ENCODE measurements at places on chromosomes 5 and 9. TPM values are rescaled to one million over a fixed set of nuclear protein-coding genes. Genes with fewer than 3 reads are reported as not detected.

CDC20B gene
- 0.53 TPM for total RNA-seq

NKD2 gene
- 6.5 TPM for total RNA-seq

EQTN gene
- not detected for total RNA-seq

SPINK13 gene
- total RNA-seq, result not detected

DNA sequence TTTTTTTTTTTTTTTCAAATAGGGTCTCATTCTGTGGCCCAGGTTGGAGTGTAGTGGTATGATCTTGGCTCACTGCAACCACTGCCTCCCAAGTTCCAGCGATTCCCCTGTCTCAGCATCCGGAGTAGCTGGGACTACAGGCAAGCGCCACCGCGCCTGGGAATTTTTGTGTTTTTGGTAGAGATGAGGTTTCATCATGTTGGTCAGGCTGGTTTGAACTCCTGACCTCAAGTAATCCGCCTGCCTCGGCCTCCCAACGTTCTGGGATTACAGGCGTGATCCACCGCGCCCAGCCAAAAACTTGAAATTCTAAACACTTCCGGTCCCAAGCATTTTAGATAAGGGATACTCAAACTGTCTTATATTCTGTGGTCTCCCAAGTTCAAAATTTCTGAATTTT is 718.9 kb upstream of the MEF2C start:
- H3K4me3 ChIP-seq, result no peak overlapping the region
- no peak overlapping the region for H3K27ac ChIP-seq
- DNase-seq, result no peak
- no peaks in the 10 kb centered on the region for H3K27me3 ChIP-seq
- no peaks in the 10 kb centered on the region for H3K36me3 ChIP-seq
- no peaks in the 10 kb centered on the region for H3K4me1 ChIP-seq

- H3K27me3 ChIP-seq, result no peaks in the 10 kb centered on the region
- H3K36me3 ChIP-seq, result no peaks in the 10 kb centered on the region
- H3K27ac ChIP-seq, result no peak overlapping the region
Measured at GRCh38 chr5:51632793-51633192, 249.5 kb downstream of the ISL1 start.

DNA sequence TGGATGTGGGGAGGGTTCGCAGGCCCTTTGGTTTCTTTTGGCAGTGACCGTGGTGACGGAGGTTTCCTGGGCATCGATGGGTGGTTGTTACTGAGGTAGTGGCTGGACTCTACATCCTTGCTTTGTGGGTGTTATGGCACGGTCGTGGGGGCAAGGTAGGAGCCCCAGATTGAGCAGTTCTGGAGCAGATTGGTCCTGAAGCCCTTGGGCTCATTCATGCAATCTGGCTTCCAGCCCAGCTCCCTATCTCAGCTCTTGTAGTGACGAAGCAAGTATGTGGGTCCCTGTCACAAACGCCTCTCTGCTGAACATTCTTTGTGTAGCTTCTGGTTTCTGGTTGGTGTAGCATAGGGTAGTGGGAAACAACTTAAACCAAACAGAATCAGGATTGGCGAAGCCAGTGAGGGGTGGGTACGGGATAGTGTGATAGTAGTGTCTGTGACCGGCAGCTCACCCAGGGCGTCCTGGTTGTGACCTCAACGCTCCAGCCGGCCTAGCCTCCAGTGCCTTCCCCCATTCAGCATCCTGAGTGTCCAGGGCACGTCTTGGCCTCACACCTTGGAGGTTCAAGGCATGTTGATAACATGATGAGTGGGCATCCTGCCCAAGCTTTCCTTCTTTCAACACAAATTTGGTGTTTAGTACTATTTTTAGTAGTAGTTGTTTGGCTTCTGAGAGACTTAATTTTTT is 2.9 kb downstream of the NDUFS6 start:
- H3K4me3 ChIP-seq, result no peak overlapping the region
- H3K4me1 ChIP-seq, result peaks cover 42% of the 10 kb centered on the region
- H3K27ac ChIP-seq, result no peak overlapping the region
- H3K36me3 ChIP-seq, result peaks cover 37% of the 10 kb centered on the region

GRCh38 chr9:124329206-124329792 is 71.5 kb downstream of the NEK6 start:
- no peaks in the 10 kb centered on the region for H3K36me3 ChIP-seq
- H3K4me1 ChIP-seq, result no peaks in the 10 kb centered on the region
- H3K27ac ChIP-seq, result no peak overlapping the region

GRCh38 chr9:70962761-70963440 is 158.5 kb downstream of the TRPM3 start:
- no peaks in the 10 kb centered on the region for H3K27me3 ChIP-seq
- no peak overlapping the region for H3K4me3 ChIP-seq
- no peak overlapping the region for H3K27ac ChIP-seq
- H3K4me1 ChIP-seq, result no peaks in the 10 kb centered on the region
- no peaks in the 10 kb centered on the region for H3K36me3 ChIP-seq
